Heart right ventricle (tissue), 16 donors: ENCODE measurements at places on chromosomes 11 and 22.

DNA sequence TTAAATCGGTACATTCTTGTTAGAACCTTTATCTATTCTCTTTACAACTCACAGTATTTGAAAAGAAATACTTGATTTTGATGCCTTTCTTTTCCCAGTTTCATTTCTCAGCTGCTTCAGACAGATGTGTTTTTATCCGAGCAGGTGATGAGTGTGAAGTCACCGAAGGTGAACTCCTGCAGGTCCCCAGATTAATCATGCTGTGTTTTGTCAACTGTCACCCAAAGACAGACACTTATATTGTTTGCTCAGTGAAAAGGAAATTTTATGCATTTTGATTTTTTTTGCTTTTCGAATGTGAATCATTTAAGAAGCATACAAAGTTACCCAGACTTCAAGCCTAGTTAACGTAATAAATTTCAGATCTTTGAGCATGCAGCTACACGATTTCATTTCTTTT, 7.8 kb upstream of the TMPRSS13 start:
- DNase-seq: no peak

GRCh38 chr11:85628771-85629341, 463 bp downstream of the TMEM126B start:
- DNase-seq: no peak

- no peak for DNase-seq
These were observed 16.9 kb downstream of the LGR4 start for GRCh38 chr11:27455667-27456066.

DNA sequence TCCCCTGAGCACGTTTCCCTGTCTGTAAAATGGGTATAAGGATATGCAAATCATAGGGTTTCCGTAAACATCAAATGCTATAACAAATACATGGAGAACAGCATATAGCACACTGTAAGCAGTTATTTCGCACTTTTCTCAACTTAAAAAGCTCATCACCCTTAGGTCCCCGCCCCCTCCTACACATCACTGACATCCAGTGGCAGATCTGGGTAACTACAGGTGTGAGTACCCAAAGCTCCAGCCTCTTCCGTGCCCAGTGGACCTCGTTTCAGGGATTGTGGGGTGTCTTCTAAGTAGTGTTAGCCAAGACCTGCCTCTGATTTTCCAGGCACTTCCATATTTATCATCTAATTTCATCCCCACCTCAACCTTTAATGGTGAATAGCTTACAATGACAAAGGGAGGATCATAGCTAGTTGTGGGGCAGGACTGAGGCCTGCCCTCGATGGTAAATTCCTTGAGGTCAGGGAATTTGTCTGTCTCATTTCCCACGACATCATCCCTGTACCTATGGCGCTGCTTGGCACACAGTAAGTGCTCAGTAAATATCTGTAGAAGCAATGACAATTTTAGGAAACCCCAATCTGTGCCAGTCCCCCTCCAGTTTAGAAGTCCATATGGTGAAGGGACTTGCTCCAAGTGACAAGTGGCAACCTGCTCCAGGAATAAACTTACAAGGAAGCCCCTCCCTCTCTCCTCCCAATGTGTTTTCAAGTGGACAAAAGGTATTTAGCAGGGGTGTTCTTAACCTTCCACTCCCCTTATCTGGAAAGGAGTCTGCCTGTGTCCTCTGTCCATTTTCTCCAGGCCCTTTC, 340.5 kb downstream of the TENM4 start:
- DNase-seq: no peak

- DNase-seq: no peak
These were observed 28.8 kb downstream of the SLN start for GRCh38 chr11:107683061-107683460.

DNA sequence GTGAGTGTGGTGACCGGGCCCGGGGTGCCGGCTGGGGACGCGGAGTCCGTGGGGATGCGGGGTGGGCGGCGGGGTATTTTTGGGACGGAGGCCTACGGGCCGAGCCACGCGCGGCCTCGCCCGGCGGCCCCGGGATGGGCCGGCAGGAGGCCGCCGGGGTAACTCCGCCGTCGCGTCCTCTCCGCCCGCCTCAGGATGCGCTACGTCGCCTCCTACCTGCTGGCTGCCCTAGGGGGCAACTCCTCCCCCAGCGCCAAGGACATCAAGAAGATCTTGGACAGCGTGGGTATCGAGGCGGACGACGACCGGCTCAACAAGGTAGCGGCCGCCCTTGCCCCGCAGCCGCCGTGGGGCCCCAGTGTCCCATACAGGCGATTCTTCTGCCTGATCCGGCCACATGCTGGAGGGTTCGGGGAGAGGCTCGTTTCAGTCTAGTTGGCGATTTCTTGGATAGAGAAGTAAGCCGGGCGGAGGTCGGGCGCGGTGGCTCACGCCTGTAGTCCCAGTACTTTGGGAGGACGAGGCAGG, 337 bp downstream of the RPLP2 start:
- DNase-seq: no peak

DNA sequence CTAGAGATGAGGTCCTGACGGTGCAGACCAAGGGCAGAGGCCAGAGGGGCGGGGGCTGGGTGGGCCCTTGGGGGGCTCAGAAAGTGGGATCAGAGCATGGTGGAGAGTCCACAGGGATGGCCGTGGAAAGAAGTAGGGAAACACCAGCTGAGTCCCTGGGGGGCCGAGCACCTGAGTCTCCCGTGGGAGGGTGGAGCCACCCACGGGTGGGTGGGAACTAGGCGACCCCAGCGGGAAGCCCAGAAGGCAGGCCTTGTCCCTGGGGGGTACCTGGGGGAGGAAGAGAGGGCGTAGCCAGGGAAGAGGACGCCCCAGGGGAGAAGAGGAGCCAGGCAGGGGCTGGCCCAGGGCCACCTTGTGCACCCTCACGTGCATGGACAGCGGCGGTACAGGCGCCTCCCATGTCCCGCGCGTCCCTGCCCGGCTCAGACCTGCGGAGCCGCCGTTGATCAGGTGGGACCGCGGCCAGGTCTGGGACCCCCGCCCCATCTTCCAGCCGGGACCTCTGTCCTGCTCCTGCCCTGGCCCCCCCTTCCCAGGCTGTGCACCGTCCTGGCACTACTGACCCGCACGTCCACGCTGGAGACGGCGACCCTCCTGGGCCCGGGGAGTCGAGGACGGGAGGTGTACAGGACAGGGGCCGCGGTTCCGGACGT, 10.2 kb downstream of the CRELD2 start:
- DNase-seq: no peak

DNA sequence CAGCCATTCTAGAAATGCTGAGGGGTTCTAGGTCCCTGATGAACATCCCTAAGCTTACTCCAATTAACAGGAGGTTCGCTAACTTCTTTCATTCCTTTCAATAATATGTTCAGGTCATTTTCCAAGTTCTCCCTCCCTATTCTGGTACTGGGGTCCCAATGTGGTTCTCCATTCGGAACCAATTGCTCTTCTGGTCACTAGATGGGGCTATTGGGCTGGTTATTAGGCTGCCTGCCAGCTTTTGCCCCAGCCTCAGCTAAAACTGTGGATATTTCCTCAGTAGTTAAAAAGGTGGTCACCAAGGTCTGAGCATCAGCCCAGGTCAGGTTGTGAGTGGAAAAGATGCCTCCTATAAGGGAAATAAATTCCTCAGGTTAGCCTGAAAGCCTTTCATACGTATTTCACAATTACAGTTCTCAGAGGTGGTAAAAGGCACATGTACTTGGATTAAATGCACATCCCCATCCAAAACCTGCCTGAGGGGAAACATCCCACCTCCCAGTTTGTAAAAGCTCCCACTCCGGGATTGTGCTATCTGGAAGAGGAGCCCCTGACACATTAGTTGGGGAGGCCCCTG, 161.1 kb upstream of the CCDC179 start:
- DNase-seq: no peak

DNA sequence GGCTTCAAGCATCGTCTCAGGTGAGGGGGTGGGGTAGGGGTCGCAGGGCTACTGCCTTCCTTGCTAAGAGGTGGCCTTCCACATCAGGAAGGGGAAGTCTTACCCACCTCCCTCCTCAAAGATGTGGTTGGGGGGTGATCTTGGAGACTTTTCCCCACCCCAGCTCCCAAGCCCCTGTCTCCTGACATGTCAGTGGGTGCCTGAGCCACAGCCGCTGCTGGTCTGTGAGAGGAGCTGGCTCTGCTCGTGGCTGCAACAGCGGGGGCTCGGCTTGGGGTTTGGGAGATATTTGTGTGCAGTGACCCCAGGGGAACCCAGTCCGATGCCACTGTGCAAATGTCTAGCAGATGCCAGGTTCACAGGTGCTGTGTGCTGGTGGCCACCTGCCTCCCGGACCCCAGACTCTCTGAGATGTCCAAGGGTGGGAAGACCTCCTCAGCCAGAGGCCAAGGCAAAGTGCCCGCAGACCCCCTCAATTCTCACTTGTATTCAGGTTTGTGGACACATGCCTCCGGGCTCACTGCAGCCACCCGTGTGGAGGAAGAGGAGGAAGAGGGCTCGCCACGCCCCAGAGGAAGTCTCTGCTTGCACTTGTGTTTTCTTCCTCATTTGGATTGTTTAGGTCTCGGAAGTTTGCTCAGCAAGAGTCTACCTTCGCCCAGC, 1.9 kb downstream of the KCNQ1 start:
- no peak for DNase-seq

DNA sequence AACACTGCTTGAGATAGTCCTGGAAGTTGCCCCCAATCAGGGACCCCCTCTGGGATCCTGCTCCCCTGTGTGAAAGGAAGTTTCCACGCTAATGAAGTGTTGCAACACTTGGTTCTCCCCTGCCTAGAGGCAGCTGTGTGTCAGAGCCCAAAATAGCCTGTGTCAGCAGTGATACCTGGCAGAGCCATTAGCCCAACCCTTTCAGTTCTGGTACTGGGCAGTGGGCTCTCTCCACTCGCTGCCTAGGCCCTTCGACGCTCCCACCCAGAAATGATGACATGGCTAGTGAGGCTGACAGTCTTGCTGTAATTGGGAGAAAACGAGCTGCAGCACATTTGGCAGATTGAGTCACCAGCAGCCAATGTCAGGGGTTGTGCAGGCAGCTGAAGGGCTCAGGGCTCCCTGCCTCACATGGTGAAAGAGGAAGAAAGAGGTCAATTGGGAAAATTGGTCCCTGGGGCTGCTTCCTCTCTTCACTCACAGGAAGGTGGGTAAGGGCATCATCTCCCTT, 1.4 kb upstream of the NXF1 start:
- peak; percentile 50 for DNase-seq

- no peak for DNase-seq
These were observed 8.1 kb upstream of the DGKZ start for GRCh38 chr11:46338988-46339666.

GRCh38 chr11:94148189-94148588, 19.5 kb downstream of the PANX1 start:
- no peak for DNase-seq

DNA sequence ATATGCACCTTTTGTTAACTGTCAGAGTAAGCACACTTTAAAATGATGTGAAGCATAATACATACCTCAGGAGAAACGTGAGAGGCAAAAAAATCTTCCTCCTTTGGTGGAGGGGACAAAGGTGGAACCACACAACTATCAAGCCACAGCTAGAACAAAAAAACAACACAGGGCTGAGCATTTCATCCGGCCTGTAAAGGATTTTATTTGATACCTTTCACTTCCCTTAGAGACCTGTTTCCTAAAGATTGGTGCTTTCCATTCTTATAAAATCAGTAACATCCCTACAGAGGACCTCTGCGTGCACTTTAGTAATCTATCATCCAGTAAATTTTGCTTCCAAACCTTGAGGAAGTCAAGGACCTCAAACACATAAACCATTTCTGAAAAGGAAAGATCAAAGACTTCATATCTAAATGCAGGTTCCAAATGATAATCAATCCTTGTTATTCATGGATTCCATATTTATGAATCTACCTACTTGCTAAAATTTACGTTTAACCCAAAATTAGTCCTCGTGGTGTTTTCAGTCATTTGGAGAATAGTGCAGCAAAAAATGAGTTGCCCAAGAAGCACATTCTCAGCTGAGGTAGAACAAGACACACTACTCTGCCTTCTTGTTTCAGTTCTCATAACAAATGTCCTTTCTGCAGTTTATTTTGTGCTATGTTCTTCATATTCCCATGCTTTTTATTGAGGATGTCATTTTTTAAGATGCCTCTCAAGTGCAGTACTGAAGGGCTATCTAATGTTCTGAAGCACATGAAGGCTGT, 22.7 kb downstream of the ARFGAP3 start:
- DNase-seq: no peak

DNA sequence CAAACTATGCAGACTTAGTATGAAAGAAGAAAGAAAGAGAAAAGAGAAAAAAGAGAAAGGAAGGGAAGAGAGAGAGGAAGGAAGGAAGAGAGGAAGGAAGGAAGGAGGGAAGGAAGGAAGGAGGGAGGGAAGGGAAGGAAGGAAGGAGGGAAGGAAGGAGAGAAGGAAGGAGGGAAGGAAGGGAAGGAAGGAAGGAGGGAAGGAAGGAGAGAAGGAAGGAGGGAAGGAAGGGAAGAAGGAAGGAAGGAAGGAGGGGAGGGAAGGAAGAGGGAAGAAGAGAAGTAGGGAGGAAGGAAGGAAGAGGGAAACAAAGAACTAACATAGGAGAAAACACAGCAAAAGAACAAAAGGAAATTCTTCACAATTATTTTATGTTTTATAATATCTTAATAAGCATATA, 502.1 kb downstream of the SOX6 start:
- no peak for DNase-seq

DNA sequence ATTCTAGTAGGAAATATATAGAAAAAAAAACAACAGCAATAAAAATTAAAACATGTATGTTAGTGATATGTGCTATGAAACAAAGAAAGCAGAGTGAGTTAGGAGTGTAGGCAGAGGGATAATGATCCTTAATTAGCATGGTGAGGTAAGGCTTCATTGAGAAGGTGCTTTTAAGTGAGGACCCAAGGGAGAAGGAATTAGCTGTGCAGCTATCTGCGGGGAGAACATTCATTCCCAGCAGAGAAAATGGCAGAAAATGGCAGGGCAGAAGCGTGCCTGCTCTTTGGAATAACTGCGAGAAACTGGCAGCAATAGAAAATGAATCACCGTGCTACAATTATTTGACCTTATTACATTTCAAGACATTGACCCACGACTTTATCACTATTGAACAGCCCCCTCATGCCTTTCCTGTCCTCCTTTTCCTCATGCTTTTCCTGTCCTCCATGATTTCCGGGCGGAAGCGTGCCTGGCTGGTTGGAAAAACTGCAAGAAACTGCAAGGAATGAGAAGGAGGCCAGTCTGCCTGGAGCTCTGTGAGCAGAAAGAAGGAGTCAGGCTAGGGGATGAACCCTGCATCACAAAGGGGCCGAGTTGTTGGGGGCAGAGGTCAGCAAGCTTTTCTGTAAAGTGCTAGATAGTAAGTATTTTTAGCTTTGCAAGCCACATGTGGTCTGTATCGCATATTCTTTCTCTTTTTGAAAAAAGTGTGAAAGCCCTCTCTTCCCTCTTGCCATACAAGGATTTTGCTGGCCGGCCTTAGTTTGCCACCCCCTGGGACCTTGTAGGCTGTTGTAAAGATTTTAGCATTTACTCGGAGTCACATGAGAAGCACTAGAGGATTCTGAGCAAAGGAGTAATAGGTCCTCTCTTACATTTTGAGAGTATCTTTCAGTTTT, 37.1 kb upstream of the SWAP70 start:
- peak; percentile 41 for DNase-seq
